ENCODE measurements at places on chromosomes 13 and 19.

DNA sequence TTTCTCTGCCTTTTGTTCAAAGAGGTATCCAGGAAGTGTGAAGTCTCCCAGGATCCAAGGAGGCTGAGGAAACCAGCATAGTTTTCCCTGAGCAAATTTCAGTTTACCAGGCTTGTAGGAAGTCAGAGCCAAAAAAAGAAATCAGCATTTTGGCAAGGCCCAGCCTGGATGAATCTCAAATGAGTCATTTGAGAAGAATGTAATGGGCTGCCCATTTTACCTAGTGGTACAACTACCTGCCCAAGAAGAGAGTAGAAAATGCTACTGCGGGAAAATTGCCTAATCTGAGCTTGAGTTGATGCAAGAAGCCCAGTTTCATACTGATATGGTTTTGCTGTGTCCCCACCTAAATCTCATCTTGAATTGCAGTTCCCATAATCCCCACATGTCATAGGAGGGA, 284.1 kb upstream of the ZNF507 start:
- no peak for DNase-seq

DNA sequence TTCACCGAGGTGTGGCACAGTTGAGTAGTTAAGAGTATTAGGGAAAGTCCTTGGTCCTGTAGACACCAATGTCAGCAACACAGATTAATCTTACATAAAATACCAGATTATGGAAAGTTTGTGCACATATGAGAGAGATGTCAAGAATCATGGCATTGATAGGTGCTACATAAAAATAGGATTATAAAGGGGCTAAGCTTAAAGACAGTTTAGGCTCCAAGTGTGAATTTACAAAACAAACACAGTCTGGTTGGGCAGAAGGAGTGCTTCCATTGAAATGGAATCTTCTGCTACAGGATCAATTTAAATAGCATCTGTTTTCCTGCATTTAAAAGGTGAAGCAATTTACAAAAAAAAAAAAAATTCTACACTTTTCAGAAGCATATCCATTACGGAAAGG, 292.9 kb downstream of the DNAJC15 start:
- no peak for DNase-seq

GRCh38 chr19:56155124-56155687, 14.1 kb downstream of the ZNF444 start:
- DNase-seq, result no peak

DNA sequence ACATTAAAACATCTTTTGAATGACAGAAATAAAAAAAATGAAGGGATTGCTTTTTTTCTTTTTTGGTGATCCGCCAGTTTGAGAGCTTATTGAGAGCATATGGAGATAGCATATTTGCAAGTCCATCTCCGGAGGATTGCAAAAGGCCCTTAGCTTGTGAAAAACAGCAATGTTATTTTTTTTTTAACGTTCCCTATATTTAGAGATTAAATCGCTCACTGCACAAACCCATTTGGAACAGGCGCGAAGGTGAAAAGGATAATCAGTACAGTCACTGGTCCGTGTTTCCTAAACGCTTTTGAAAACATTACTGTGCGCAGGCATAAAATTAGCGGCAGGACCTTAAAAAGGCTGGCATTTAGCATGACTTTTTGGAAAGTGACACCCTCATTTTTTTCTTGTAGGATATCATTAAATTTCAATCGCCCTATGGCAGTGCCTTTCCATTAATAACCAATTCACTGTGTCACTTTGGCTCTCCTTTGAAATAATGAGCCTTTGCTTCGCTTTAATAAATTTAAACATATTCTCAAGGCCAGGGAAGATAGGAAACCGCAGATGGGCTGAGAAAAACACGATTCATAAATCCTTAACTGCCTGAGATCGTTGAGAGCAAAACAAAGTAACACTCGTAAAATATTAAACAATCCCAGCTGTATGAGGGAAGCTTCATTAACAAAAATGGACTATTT, 342.2 kb downstream of the DACH1 start:
- DNase-seq, result no peak

- DNase-seq, result no peak
These were observed 56.8 kb downstream of the POLR1D start for GRCh38 chr13:27678306-27679040.

DNA sequence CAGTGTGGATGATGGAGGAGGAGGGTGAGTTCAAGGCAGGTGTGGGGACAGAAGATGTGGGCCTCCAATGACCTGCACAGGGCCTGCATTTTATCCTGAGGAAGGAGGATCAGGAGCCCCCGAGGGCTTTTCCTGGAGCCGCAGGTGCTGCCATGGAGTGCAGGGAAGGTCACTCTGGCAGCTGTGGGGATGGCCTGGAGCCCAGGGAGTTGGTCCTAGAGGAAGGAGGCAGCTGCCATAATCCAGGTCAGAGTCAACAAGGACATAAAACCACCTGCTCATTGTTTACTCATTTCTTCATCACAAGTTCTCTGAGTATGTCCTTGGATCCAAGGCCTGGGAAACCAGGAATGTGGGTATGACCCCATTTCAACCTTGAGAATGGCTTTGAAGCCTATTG, 87.2 kb downstream of the SCGB2B2 start:
- DNase-seq, result no peak

DNA sequence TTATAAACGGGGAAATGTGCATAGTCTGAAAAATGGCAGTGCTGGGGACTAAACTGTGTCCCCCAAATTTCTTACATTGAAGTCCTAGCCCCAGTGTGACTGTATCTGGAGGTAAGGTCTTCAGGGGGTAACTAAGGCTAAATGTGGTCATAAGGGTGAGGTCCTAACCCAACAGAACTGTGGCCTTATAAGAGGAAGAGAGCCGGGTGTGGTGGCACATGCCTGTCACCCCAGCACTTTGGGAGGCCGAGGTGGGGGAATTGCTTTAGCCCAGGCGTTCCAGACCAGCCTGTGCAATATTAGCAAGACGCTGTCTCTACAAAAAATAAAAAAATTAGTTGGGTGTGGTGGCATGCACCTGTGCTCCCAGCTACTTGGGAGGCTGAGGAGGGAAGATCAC, 17.8 kb downstream of the PROZ start:
- peak; percentile 35 for DNase-seq

- no peak for DNase-seq
These were observed 13.1 kb downstream of the C19orf47 start for GRCh38 chr19:40335101-40335500.
